GM23248 (cell line): ENCODE measurements at places on chromosomes 12 and 14. TPM values are rescaled to one million over a fixed set of nuclear protein-coding genes. Genes with fewer than 3 reads are reported as not detected.
A peak's percentile ranks its signal among the peaks of the same experiment; 100 is the strongest.

The KRT79 gene
- not detected in 2 replicates for total RNA-seq

The SIVA1 gene
- total RNA-seq = 148 and 174 TPM in 2 replicates

DNA sequence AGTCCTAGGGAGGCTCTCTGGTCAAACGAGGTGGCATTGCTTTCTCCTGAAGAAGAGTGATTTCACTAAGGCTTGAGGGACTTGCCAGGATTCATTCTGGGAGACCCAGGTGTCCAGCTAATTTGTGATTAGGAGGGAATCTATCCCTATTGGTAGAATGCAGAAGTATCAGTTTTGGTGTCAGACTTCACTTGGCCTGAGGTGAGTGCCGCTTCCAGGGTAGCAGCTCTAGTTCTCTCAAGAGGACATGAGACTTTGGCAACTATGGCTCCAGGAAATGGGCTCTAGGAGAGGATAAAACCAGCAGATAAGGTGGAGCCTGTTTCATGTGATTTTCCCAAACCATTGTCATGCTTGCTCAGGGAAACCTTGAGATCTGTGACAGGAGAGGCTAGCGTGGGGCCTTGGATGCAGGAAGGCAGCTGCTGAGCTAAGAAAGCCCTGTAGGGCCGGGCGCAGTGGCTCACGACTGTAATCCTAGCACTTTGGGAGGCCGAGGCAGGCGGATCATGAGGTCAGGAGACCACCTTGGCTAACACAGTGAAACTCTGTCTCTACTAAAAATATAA lies 11.6 kb upstream of the TMEM117 start:
- H3K27ac ChIP-seq = no peak overlapping the region
- no peak for DNase-seq
- no peak overlapping the region for H3K4me3 ChIP-seq
- peaks cover 3% of the 10 kb centered on the region for H3K4me1 ChIP-seq
- no peaks in the 10 kb centered on the region for H3K36me3 ChIP-seq
- H3K27me3 ChIP-seq = no peaks in the 10 kb centered on the region

DNA sequence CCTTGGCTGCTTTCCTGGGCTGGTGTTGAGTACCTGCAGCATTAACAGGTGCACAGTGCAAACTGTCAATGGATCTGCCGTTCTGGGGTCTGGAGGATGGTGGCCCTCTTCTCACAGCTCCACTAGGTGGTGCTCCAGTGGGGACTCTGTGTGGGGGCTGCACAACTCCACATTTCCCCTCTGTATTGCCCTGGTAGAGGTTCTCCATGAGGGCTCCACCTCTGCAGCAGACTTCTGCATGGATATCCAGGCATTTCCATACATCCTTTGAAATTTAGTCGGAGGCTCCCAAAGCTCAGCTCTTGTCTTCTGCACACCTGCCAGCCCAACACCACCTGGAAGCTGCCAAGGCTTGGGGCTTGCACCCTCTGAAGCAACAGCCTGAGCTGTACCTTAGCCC lies 198.6 kb downstream of the GXYLT1 start:
- no peak overlapping the region for H3K27ac ChIP-seq
- no peak for DNase-seq
- no peak overlapping the region for H3K4me3 ChIP-seq
- no peaks in the 10 kb centered on the region for H3K36me3 ChIP-seq
- H3K4me1 ChIP-seq = no peaks in the 10 kb centered on the region

GRCh38 chr12:62211510-62211909 lies 48.7 kb upstream of the USP15 start:
- no peaks in the 10 kb centered on the region for H3K4me1 ChIP-seq
- DNase-seq = peak; percentile 33
- no peaks in the 10 kb centered on the region for H3K27me3 ChIP-seq
- no peaks in the 10 kb centered on the region for H3K36me3 ChIP-seq

GRCh38 chr12:113449839-113450238 lies 21.8 kb downstream of the LHX5 start:
- DNase-seq = no peak
- H3K36me3 ChIP-seq = no peaks in the 10 kb centered on the region
- no peak overlapping the region for H3K27ac ChIP-seq
- peaks cover 7% of the 10 kb centered on the region; the same call in 1 of the 2 replicates for H3K27me3 ChIP-seq
- H3K4me3 ChIP-seq = no peak overlapping the region

GRCh38 chr12:18922851-18923250 lies 184.9 kb downstream of the CAPZA3 start:
- H3K36me3 ChIP-seq = no peaks in the 10 kb centered on the region
- no peak overlapping the region for H3K27ac ChIP-seq
- no peaks in the 10 kb centered on the region for H3K4me1 ChIP-seq
- no peak for DNase-seq
- H3K4me3 ChIP-seq = no peak overlapping the region
- H3K27me3 ChIP-seq = no peaks in the 10 kb centered on the region

- no peaks in the 10 kb centered on the region for H3K27me3 ChIP-seq
- no peaks in the 10 kb centered on the region for H3K36me3 ChIP-seq
- H3K4me3 ChIP-seq = no peak overlapping the region
- H3K4me1 ChIP-seq = no peaks in the 10 kb centered on the region
- peak; percentile 2 for DNase-seq
- no peak overlapping the region for H3K27ac ChIP-seq
Observed at GRCh38 chr14:98144964-98145363, 1127.0 kb downstream of the BCL11B start.

- no peak overlapping the region for H3K4me3 ChIP-seq
- no peaks in the 10 kb centered on the region for H3K27me3 ChIP-seq
- no peak for DNase-seq
- H3K4me1 ChIP-seq = no peaks in the 10 kb centered on the region
- no peak overlapping the region for H3K27ac ChIP-seq
Observed at GRCh38 chr14:83780321-83780720, 1749.6 kb upstream of the FLRT2 start.

DNA sequence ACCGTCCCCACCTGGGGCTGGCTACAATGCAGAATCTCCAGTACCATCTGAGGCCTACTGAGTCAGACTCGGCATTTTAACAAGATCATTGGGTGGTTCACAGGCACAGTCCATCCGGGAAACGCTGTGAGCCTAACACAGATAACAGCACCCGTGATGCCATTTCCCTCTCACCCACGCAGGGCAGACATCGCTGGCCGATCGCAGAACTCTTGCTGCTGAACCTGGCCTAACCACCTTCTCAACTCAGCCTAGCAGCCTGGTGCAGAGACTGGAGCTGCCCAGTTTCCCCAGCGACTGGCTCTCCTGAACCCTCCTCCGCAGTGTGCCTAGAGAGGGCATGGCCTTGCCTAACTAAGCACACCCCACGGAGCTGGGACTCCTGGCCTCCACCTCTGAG lies 83.3 kb downstream of the NCOR2 start:
- H3K4me3 ChIP-seq = no peak overlapping the region
- H3K4me1 ChIP-seq = 0 out of 2 replicates have a peak, but pooled peaks cover 5% of the 10 kb centered on the region
- H3K36me3 ChIP-seq = no peaks in the 10 kb centered on the region
- no peaks in the 10 kb centered on the region for H3K27me3 ChIP-seq
- no peak overlapping the region for H3K27ac ChIP-seq

GRCh38 chr12:53617700-53618099 lies 8.5 kb downstream of the ATF7 start:
- H3K27ac ChIP-seq = peak overlapping the region; percentile 27
- H3K4me3 ChIP-seq = peak overlapping the region; percentile 65
- H3K27me3 ChIP-seq = no peaks in the 10 kb centered on the region
- H3K36me3 ChIP-seq = peaks cover 5% of the 10 kb centered on the region; the same call in 1 of the 2 replicates
